ENCODE measurements at places on chromosomes 13 and 19. TPM values are rescaled to one million over a fixed set of nuclear protein-coding genes. Genes with fewer than 3 reads are reported as not detected.
A peak's percentile ranks its signal among the peaks of the same experiment; 100 is the strongest.

DNA sequence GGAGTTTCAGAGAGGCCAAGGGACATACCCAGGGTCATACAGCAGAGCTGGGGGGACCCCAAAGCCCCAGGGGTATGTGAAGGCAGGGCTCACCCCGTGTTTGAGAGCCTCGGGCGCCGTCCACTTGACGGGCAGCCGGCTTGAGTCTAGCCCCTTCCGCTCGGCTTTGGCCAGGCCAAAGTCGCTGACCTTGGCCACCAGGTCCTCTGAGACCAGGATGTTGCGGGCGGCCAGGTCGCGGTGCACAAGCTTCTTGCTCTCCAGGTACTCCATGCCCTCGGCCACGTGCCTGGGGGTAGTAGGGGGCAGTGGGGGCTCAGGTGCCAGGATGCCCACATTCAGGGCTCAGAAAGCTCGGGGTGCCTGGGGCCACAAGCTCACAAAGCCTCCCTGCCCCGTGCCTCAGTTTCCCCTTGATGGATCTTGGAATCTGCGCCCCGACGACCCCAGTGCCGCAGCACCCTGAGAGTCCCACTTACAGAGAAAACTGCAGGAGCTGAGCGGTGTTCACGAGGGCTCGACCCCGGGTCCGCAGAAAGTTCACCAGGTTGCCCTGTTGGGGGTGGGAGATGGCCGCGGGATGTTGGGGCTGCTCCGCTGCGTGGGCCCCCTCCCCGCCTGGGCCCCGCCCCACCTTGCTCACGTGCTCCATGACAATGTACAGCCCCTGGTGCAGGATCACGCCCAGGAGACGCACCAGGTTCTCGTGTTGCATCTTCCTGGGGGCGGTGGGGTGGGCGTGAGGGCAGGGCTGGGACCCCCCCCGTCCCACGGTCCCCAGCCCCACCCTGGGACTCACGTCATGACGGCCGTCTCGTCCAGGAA, 7.1 kb downstream of the MATK start:
- DNase-seq, result no peak

- DNase-seq, result no peak
These were observed 242.8 kb downstream of the ENOX1 start for GRCh38 chr13:43544011-43544410.

- DNase-seq, result no peak
These were observed 205.1 kb downstream of the DACH1 start for GRCh38 chr13:71661921-71662320.

RFPL4AL1 gene
- not detected for total RNA-seq

DNA sequence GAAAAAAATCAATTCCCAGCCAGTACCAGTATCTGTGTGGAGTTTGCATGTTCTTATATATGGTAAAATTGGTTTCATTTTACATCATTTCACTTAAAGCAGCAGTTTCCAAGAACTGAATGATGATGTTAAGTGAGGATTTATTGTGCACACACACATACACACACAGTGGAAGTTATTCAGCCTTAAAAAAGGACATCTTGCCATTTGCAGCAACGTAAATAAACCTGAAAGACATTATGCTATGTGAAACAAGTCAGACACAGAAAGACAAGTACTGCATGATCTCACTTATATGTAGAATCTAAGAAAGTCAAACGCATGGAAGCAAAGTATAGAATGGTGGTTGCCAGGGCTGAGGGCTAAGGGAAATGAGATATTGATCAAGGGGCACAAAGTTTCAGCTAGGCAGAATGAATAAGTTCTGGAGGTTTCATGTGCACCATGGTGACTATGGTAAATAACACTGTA, 5.3 kb downstream of the SIGLECL1 start:
- no peak for DNase-seq

- DNase-seq, result no peak
These were observed 84.3 kb downstream of the FGF14 start for GRCh38 chr13:102317593-102317992.

DNA sequence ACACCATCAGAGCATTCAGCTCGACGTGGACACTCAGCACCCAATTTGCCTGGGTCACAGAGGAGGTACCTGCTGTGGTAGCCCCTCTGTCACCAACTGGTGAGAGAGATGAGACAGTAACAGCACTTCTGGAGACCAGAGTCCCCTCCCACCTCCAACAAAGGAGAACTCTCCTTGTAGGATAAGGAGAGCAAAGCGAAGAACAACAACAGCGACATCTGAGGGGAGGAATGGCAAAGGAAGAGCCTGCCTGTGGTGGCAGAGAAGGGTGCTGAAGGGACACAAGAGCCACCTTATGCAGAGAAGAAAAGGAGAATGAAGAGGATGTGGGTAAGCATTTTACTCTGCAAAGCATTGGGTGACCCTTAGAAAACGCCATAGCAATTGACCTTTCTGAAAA, 167.8 kb downstream of the ABCC4 start:
- no peak for DNase-seq

DNA sequence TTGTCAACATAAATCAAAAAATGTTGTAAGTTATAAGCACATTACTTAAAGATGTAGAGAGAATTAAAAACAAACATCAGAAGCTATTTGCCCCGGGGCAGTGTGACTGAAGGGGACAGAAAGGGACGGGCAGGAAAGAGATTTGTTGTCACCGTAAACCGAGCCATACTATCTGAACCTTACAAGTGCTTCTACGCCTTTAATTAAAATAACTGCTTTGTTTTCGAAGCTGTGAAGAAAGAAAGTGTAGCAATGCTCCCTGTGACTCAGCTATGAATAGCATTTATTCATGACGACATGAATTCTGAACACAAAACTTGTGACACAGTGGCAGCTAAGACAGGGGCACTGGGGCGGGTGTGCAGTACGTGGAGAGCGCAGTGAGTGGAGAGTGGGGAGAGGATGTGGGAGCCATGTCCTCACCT, 30.0 kb downstream of the ZNF787 start:
- DNase-seq, result no peak

DNA sequence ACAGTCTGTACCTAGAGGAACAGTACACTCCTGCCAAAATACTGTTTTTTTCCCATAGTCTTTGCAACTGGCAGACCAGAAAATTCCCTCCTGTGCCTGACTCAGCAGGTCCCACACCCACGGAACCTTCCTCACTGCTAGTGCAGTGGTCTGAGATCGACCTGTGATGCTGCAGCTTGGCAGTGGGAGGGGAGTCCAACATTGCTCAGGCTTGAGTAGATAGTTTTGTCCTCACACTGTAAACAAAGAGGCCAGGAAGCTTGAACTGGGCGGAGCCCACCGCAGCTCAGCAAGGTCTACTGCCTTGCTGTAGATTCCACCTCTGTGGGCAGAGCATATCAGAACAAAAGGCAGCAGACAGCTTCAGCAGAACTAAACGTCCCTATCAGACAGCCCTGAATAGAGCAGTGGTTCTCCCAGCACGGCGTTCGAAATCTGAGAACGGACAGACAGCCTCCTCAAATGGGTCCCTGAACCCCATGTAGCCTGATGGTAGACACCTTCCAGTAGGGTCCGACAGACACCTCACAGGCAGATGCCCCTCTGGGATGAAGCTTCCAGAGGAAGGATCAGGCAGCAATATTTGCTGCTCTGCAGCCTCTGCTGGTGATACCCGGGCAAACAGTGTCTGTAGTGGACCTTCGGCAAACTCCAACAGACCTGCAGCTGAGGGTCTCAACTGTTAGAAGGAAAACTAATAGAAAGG, 92.7 kb downstream of the SUCLA2 start:
- DNase-seq, result no peak

- no peak for DNase-seq
These were observed 13.8 kb downstream of the SPRYD7 start for GRCh38 chr13:49922301-49922700.

- peak; percentile 43 for DNase-seq
These were observed 6.9 kb downstream of the KCTD12 start for GRCh38 chr13:76879203-76879882.

All from CD4-positive, alpha-beta memory T cell (primary cell).